ENCODE measurements at places on chromosomes 5 and 9. TPM values are rescaled to one million over a fixed set of nuclear protein-coding genes. Genes with fewer than 3 reads are reported as not detected.

Gene PCDHGB6
- total RNA-seq, result 23.1 TPM

Gene CKMT2
- total RNA-seq, result 3.7 TPM

Gene RLN2
- 4.0 TPM for total RNA-seq

Gene TAL2
- 2.2 TPM for total RNA-seq

Gene SLC6A18
- total RNA-seq, result not detected

Gene PTPRD
- 124 TPM for total RNA-seq

Gene ANKRD34B
- total RNA-seq, result 0.17 TPM

Gene TAF11L10
- not detected for total RNA-seq

Gene ASS1
- 7.7 TPM for total RNA-seq

Gene RANBP17
- 32.8 TPM for total RNA-seq

Gene TCF7
- 16.6 TPM for total RNA-seq

Gene HMCN2
- 0.26 TPM for total RNA-seq

Gene HNRNPH1
- total RNA-seq, result 1,377 TPM

Gene CEL
- total RNA-seq, result 5.2 TPM

Gene TEX48
- total RNA-seq, result not detected

Gene CAMK4
- total RNA-seq, result 2.1 TPM

Gene PCA3
- 0.31 TPM for total RNA-seq

Gene ADAMTS2
- 2.1 TPM for total RNA-seq

Gene CCL27
- total RNA-seq, result 0.67 TPM

Gene PHF2
- total RNA-seq, result 37.1 TPM

Gene SRP19
- total RNA-seq, result 62.0 TPM

Gene FABP6
- 0.55 TPM for total RNA-seq

Gene IL4
- total RNA-seq, result not detected

Gene OTP
- total RNA-seq, result not detected

Gene TARS1
- total RNA-seq, result 168 TPM
